ENCODE measurements at places on chromosomes 2 and 18.

GRCh38 chr2:2696733-2697455, 365.8 kb upstream of the MYT1L start:
- no peak for DNase-seq

DNA sequence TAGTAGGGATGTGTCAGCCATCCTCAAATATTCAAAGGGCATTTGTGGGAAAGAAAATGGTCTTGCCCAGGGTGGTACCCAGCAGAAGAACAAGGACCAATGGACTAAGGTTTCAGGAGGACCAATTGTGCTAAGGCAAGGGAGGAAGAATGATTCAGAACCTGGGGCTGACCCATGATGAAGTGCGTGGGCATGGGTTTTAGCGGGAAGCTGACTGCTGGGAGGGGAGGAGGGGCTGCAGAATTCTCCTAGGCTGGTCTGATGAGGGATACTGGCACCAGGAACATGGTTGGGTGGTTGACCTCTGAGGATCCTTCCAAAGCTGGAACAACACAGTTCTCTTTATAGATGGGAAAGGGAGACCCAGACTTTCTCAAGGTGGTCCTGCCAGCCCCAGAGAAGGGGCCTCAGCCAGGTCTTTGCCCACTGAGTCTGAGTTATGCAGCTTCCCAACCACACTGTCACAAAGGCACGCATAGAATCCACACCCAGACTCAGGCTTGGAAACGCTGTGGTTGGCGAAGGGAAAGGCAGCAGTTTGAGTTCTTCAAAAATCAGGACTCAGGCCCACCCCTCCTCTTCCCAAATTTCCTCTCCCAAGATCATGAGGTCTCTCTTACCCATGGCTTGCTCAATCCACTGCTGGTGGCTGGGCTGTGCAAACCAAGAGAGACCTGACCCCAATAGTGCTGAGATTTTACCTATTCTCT, 37.3 kb downstream of the MARCO start:
- no peak for DNase-seq

DNA sequence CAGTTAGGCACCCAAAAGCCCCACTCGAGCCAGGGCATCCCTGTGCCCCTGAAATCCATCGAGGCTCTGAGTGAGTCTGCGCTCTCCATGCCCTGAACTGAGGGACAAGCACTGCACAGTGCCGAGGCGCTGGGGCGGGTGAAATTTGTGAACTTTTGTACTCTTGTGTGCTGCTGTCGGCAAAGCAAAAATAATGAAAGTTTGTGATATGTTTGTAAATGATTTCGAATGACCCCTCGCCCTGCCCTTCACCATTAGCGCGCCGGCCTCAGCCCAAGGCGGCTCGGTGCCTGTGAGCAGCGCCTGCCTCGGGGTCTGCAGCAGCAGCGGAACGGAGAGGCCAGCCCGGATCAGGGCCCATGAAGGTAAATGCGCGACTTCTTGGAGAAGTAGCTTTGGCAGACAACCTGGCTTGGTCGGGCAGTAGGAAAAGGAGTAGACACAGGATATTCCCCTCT, 1.8 kb upstream of the HOXD4 start:
- DNase-seq = no peak

- DNase-seq = no peak
Observed at GRCh38 chr18:25248755-25249154, 103.2 kb downstream of the ZNF521 start.

GRCh38 chr18:42373584-42373983, 418.6 kb downstream of the PIK3C3 start:
- no peak for DNase-seq

GRCh38 chr2:66498289-66498975, 63.5 kb downstream of the MEIS1 start:
- DNase-seq = no peak

DNA sequence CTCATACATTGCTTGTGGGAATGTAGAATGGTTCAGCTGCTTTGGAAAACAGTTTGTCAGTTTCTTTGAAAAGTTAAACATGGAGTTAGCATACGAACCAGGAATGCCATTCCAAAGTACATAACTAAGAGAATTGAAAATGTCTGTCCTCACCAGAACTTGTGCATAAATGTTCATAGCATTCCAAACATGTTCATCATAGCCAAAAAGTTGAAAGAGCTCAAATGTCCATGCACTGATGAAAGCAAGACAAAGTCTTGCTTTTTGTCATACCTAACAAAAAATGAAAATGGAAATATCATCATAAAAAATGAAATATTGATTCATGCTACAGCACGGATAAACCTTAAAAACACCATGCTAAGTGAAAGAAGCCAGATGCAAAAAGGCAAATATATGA, 408.8 kb upstream of the UBE2E3 start:
- DNase-seq = no peak

- DNase-seq = no peak
Observed at GRCh38 chr2:63870679-63871078, 29.0 kb downstream of the UGP2 start.
